ENCODE measurements at places on chromosomes 16 and 17.
A peak's percentile ranks its signal among the peaks of the same experiment; 100 is the strongest.

DNA sequence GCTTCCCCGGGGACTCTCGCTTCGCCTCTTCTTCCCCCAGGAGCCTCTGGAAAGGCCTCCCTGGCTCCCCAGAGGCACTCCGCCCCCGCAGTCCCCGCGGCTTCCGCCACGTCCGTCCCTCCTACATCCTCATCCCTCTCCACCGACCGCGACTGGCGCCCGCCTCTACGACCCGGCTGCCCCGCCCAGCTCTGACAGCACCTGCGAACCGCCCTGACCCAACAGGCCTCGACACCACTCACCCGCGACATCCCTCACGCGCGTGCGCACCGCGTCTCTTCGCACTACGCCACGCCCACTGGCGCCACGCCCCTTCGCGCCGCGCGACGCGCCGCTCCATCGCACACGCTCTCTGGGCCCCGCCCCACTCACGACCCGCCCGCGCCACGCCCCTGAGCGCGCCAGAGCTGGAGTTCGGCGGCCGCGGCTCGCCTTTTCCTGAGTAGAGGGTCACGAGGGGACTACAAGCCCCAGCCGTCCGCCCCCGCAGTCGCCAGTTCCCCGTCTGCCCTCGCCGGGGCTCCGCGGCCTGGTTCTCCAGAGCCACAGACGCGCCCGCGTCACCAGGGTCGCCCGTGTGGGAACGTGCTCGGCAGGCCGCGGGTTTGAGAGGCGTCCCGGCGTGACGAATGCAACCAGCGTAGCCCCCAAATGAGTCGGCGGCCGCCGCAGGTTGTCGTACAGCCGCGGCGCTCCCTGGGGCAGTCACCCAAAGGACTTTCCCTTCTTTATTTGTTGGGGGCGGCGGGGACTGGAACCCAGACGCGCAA lies 56.2 kb upstream of the LRRC37A3 start:
- DNase-seq, result peak; percentile 93

DNA sequence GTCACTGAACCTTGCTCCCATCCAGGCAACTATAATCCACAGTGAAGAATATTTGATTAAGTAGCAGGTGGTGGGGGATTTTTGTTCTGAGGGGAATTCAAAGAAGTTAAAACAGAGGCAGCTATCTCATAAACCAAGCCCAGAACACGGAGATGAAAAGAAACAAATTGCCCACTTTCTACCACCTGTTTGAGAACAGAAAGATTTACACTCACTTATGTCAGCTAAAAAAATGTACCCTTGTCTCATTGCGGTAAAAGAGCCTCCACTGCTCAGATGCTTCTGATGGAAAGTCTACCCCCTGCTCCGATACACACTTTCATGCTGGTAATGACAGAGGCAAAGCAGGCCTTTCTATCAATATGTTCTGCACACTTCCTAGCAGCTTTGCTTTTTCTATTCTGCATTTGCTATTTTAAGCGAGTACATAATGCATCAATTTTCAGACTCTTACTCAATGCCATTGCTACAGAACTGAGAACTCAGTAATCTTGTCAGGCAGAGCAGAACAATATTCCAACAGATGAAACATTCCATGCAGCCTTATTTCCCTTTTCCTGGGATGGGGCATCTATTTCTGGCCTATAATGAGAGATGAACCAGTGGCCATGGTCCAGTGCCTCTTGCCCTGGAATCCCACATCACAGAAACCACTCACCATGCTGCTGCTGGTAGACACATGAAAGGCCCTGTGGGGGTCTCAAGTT lies 29.0 kb downstream of the CDK5R1 start:
- no peak for DNase-seq

DNA sequence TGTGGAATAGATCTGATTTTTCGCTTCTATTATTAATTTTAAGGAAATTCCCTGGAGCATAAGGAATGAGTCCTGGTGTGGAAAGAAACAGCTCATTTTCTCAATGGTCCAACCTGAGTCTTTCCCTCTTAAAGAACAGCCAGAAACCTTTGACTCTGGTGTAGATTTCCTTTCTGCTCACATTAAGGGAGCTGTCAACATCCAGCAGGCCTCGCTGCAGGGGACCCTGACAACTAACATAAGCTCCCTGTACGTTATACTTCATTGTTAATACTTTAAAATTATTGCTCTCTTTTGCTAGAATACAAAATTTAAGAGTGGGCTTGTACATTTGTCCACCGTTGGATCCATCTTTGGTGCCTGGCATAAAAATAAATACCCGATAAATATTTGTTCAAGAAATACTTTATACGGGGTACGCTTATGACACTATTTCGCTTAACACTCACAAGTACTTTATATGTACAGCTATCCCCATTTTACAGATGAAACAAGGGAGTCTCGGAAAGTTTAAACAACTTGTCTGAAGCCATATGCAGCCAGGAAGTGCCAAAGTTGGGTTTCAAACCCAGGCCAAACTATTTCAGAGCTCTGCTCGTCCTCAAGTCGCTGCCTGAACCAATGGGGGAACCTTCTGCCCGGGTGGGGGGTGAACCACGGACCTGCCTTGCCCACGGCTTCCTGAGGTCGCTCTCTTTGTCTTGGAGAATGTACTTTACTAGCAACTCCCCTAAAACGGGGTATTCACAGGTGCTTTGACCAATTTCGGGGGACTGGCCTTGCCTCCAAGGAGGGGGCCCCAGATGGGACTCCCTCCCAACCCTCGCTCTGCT lies 611 bp downstream of the SMARCE1 start:
- DNase-seq, result peak; percentile 27

- no peak for DNase-seq
These were observed 1.4 kb upstream of the SLX4 start for GRCh38 chr16:3612510-3613466.

DNA sequence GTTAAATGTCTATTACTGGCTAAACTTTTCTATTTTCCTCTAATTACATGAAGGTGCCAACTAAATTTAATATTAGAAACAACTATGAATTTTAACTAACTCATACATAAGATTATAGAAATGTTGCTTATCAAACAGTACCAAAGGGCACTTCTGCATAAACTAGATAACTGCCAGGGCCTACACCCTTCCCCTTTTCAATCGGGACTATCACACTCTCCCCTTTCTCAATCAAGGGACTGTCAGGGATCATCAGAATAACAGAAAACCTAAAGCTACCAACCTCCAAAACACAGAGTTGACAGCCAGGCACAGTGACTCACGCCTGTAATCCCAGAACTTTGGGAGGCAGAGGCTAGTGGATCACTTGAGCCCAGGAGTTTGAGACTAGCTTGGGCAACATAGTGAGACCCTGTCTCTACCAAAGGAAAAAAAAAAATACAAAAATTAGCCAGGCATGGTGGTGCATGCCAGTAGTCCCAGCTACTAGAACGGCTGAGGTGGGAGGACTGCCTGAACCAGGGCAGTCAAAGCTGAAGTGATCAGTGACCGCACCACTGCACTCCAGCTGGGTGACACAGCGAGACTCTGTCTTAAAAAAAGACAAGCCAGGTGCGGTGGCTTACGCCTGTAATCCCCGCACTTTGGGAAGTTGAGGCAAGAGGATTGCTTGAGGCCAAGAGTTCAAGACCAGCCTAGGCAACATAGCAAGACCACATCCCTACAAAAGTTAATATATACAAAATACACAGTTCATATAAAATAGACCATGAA lies 3.2 kb upstream of the PHLPP2 start:
- DNase-seq, result no peak

- peak; percentile 85 for DNase-seq
These were observed 4.4 kb downstream of the FMNL1 start for GRCh38 chr17:45225964-45226530.

GRCh38 chr16:820748-821147 lies 20.2 kb upstream of the GNG13 start:
- no peak for DNase-seq

DNA sequence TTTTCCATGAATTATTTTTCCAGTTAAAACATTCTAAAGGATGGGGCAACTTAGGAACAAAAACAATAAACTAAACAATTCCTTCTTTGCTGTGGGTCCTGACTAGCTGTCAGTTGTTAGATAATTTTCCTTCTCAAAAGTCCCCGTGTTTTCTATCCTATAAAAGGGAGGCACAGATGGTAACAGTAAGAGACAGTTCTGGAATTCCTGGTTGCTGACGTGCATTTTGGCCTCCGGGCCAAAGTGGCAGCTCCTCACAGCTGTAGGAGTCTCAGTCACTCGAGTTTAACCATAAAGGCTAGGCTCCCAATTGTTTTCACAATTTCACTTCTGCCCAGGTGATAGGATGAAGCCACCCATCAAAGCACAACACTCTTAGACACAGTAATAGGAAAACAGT lies 77.0 kb upstream of the ZNF423 start:
- DNase-seq, result no peak

DNA sequence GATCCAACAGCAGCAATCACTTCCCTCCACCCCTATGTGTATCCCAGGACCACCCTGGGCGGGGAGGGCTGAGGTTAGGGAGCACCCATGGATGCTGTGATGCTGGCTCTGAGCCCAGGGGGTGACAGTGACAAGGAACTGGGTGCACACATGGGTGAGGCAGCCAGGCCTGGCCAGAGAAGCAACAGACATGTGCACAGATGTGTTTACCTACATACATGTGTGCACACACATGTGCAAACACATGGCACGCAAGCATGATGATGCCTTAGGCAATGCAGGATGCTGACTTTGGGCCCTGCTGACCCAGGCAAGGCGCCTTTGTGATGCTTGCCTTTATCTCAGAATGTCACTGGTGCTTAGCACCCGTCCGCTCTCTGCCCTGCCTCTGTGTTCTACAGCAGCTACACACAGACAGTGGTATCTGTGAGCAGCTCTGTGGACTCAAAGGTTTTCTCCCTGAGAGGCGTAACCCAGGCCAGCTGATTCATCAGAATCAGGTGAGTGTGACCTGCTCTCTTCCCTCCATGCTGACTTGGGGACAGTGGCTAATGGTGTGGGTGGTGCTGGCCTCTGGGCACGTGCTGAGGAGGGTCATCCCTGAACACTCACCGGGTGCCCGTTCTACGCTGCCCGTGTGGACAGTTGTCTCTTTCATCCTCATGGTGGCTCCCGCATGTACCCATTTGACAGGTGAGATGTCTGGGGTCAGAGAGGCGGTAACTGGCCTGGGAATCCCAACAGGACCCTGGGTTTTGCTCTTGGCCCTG lies 38.5 kb upstream of the KSR1 start:
- DNase-seq, result no peak

Measured in activated CD4-positive, alpha-beta T cell treated with anti-CD3 and anti-CD28 coated beads, Interleukin-2, amount 50 U/mL, for 24 hours (primary cell).